ENCODE measurements at places on chromosomes 1 and 21. TPM values are rescaled to one million over a fixed set of nuclear protein-coding genes. Genes with fewer than 3 reads are reported as not detected.
A peak's percentile ranks its signal among the peaks of the same experiment; 100 is the strongest.

GRCh38 chr1:115807723-115808122, 33.2 kb downstream of the NHLH2 start:
- DNase-seq: peak; percentile 71

PLA2G2D gene
- not detected for total RNA-seq

WNT9A gene
- total RNA-seq: 0.40 TPM

MRAP gene
- not detected for total RNA-seq

SDC3 gene
- total RNA-seq: 0.12 TPM

- DNase-seq: no peak
Observed at GRCh38 chr1:56079391-56079790, 500.0 kb downstream of the PLPP3 start.

GRCh38 chr1:245319094-245319493, 164.3 kb downstream of the KIF26B start:
- DNase-seq: no peak

DNA sequence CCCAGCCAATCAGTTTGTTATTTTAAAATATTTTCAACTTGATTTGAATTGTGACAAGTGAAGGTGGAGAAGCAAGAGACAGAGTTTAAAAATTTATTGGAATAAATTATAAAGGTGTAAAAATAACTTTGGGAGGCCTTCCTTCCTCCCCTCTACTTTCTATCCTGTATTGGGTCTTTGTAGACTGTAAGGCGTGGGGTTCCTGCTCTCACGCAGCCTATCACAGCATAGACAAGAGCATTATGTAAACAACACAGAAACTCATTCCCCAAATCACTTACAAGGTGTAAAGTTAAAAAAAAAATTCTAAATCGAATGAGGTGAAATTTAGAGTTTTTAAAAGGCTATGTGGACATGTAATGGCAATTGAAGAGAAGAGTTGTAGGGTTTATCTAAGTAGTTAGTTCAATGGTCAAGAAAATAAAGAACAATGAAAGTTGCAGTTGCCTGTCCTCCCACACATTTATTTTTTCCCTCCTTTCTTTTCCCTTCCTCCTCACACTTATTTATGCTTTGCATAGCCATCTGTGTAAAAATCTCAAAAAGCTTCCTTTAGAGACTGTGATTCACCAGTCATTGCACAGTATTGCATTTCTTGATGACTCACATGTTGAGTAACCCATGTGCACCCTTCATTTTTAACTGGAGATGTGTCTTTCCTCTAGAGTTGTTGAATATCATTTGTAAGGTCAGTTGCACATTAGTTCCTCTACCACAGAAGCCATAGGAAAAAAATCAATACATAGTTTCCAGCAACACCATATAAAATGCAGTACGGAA, 242.2 kb downstream of the PTPRC start:
- no peak for DNase-seq

DNA sequence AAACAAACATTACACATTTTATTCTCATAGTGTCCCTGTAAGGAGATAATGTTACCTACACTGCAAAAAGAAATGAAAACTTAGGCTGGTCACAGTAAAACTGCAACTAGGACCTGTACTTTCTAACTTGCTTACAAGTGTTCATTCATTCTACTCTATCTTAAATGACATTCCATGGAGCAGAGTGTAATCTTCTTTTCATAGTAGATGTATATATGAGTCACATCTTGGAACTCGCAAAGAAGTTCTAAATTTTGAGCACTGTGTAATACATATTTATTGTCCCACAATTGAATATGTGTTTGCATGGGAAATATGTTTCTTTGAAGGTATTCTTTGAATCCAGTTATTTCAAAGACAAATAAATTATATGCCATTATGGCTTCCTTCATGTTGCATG, 1258.5 kb upstream of the ADGRL2 start:
- DNase-seq: no peak

IRF6 gene
- total RNA-seq: not detected

DNA sequence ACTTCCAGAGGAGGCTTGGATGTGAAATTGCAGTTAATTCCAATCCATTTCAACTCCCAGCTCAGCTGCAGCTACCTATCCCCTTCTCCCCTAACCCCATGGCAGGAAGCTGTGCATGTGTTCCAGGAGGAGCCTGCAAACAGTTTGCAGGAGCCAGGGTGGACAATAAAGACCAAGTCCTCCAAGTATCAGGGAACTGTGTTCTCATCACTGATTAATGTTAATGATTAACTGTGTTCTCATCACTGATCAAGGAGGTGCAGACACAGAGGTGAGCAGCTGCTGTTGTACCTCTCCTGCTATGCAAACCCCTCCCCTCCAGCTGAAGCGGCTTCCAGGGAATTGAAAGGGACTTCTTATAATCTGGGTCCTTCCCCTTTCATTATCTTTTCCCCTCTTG, 19.2 kb downstream of the CLDN19 start:
- DNase-seq: no peak

- no peak for DNase-seq
Observed at GRCh38 chr1:205187420-205187819, 24.1 kb downstream of the DSTYK start.

DNA sequence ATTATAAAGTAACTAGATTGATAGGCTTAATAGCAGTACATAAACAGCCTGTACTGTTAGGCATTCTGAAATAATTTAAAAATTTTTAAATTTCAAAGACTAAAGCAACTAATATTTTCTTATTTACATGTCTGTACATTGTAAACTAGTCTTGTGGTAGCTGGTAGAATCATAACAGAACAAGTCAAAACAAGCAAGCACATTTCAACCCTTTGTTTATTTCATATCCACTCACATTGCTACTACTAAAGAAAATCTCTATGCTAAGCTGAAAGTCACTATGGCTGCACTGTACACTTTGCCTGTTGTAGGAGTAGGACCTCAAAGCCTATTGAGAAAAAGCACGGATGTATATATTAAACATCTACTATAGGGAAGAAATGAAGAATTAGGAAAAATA, 738.2 kb upstream of the ADGRL4 start:
- no peak for DNase-seq

DNA sequence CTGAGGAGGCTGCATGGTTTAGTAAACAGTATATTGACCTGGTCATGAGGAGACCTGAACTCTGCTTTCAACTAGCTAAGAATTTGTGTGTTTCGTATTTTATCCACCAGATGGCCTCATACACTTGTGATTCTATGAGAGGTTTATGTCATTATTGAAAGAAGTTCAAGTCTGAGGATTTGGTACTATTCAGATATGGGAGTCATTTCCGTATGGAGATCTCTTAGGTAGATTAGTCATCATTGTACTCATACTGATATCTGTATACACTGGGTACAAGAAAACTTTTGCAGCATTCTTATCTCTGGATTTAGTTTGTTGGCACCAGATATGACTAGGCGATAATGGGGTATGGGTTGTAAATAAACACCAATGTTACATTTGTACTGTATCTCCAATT, 26.6 kb downstream of the ATF6 start:
- no peak for DNase-seq

DNA sequence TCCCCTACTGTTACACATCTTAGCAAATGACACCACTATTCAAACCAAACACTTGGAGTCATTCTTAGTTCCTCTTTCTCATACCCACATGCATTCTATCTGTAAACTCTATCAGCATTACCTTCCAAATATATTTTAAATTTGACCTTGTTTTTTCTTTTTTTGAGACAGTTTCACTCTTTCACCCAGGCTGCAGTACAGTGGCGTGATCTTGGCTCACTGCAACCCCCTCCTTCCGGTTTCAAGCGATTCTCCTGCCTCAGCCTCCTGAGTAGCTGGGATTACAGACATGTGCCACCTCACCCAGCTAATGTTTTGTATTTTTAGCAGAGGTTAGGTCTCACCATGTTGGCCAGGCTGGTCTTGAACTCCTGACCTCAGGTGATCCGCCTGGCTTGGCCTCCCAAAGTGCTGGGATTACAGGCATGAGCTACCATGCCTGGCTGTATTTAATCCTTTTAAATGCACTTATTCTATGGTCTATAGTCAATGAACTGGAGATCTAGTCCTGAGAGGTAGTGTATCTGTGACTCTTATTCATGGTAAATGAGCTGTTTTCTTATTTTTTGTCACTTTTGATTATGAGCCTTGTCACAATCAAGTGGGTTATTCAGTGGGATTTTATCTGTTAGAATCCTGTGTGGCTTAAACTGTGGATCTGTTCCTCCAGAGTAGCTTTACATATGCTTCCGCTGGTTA, 73.1 kb downstream of the GATAD2B start:
- peak; percentile 24 for DNase-seq

DNA sequence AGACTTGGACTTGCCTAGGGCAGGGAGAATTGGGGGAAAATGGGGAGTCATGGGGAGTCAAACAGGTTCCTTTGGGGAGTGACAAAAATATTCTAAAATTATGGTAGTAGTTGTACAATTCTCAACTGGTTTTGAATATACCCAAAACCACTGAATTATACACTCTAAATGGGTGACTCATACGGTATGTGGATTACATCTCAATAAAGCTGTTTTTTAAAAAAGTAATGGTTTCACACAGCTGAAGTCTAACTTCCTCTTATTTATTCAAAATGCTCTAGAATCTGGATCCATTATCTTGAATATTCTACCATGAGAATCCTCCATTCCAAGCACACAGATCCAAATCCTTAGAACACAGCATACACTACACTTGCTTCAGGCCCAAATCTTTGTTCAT, 11.1 kb downstream of the EIF4G3 start:
- DNase-seq: no peak

GRCh38 chr1:25095635-25096200, 136.6 kb downstream of the SYF2 start:
- DNase-seq: peak; percentile 72

DNA sequence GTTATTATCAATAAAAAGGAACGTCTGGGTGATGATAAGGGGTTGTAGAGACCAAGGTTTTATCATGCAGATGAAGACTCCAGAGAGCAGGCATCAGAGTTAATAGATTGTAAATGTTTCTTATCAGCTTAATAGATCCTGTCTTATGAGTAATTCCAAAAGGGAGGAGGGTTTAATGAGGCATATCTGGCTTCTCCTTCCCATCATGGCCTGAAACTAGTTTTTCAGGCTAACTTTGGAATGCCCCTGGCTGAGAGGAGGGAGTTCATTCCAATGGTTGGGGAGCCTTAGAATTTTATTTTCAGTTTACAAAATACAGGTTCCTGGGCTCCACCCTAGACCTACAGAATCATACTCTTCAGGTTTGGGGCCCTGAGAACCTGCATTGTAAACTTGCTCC, 13.5 kb downstream of the PLA2G2D start:
- DNase-seq: no peak

GJB4 gene
- not detected for total RNA-seq

- no peak for DNase-seq
Observed at GRCh38 chr21:37886726-37887299, 29.4 kb downstream of the KCNJ6 start.

DNA sequence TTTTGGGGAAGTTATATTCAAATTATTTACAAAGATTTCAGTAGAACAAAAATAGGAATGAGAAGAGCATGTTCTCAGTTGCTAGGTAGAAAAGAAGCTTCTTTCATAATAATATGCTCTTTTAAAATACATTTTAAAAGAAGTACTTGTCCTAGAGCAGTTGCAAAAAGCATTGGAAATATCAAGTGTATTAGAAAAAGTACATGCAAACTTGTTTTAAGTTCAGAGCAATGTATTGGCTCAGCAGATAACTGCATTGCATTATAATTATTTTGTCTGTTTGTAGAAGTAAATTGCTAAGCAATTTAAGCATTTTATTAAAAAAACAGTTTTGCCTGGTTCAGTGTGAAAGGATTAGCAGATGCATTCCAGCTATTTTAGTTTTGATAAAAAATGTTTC, 806.4 kb downstream of the USP25 start:
- no peak for DNase-seq

DNA sequence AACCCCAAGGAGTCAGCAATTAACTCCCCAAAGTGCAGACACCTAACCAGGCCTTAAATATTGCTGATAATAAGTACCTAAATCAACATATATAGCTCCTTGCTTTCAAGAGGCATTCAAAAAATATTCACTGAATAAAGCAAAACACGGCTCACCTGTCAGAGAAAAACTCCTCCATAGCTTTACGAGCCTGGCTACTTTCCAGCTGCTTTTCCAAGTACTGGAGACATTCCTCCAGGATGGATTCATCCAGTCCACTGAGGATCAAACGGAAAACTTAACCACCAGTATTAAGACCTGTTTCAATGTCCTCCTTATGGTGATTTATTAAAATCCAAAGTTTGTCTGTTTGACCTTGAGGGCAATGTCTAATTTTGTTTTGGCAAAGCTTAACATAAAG, 44.6 kb downstream of the UBR4 start:
- DNase-seq: no peak

DNA sequence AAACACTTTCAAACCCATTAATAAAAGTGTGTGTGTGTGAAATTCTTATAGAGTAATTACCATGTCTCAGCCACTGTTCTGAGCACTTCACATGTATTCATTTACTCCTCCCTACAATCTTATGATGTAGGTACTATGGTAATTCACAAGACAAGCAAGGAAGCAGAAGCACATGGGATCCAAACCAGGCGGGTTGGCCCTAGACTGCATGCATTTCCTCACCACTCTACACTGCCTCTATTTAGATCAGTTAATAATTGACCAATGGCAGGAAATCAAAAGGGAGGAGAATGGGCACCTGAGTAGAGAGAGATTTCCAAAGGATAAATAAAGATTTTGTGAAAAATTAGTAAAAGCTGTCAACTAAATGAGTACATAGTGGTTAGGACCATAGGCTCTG, 15.7 kb downstream of the MAP3K21 start:
- no peak for DNase-seq

DNA sequence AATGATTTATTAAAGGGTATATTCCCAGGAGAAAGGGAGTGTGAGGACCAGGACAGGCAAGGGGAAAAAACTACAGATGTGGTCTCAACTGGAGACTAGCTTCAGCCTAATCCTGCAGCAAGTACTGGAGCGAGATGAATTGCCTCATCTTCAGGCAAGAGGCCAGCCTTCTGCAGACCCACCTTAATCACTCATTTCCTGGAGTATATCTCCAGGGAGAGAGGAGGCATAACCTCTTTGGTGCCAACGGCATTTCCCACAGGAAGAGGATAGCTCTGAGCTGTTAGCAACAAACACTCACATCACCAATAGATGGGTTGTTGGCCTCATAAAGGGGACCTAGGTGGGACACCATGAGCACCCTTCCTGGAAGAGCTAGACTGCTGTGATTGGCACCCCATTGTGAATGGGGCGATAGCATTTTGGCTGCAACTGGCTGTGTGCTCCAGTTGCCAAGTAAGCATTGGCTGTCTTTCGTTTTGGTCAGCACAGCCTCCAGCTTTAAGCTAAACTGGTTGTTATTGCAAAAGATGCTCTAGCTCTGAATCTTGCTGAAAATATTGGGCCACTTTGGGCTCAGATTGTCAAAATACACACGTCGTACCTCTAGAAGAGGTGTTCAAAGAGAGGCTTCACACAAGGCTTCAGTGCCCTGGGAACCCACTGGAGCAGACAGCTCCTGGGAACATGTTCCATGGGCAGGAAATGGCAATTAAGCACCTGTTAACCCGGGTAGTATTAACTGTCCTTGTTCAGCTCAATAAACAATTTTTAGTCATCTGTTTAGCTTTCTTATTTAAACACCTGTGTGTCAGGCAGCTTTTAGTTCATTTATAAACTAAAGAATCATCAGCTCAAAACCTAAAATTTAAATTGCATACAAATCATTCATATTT, 314.8 kb upstream of the C1orf87 start:
- DNase-seq: no peak
